ENCODE measurements at places on chromosomes 2 and 18.

- no peak for DNase-seq
These were observed 1.5 kb upstream of the RRM2 start for GRCh38 chr2:10120877-10121574.

GRCh38 chr2:26126074-26126473 lies 46.8 kb upstream of the GAREM2 start:
- DNase-seq: no peak

GRCh38 chr18:13361431-13361830 lies 142.9 kb downstream of the LDLRAD4 start:
- DNase-seq: no peak

DNA sequence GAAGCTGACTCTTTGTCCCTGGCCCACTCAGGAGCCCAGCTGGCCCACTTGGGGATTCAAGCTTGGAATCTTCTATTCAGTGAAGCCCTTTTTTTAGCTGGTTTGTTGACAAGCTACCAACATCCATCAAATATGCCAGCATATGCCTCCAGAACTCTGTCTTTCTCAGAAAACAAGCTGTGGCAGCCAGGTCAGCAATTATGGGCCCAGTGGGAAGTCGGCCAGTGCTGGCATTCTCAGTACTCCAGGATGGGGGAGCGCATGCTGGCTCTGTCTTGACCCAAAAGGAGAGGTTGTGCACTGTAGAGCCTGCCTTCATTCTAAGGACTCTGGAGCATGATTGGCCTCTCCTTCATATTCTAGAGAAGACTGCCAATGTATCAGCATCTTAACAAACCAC lies 401.5 kb downstream of the CNTNAP5 start:
- no peak for DNase-seq

DNA sequence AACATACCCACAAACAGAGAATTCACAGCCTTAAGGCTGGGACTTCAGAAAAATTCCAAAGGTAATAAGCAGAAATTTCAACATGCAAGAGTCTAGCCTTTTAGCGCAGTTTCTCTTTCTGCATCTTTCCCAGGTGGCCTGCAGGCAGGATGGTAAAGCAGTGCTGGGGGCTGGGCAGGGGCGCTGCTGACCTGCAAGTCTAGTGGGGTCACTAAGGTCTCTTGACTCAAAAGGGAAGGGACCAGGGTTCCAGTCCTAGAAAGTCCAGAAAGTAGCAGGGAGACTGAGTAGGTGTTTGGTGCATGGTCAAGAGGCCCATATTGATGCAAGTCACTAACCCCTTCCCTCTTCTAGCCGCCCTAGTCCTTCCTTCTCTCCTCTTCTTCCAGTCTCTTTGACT lies 169.2 kb downstream of the TGIF1 start:
- DNase-seq: no peak

DNA sequence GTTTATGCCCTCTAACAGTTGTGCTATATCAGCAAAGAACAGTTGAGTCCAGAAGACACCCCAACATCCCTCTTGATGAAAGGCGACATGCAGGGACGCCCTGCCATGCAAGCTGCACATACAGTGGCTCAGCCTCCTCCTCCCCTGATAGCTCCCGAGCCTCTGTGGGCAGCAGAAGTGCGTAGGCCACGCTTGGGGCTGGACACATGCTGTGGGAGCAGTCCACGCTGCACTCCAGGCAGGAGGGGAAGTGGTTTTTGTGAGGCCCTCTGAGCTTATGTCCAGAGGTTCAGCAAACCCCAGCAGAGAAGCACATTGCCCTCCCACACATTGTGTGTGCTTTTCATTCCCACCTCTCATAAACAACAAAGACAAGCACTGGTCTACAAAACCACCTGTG lies 162.1 kb downstream of the SEPTIN10 start:
- DNase-seq: no peak

DNA sequence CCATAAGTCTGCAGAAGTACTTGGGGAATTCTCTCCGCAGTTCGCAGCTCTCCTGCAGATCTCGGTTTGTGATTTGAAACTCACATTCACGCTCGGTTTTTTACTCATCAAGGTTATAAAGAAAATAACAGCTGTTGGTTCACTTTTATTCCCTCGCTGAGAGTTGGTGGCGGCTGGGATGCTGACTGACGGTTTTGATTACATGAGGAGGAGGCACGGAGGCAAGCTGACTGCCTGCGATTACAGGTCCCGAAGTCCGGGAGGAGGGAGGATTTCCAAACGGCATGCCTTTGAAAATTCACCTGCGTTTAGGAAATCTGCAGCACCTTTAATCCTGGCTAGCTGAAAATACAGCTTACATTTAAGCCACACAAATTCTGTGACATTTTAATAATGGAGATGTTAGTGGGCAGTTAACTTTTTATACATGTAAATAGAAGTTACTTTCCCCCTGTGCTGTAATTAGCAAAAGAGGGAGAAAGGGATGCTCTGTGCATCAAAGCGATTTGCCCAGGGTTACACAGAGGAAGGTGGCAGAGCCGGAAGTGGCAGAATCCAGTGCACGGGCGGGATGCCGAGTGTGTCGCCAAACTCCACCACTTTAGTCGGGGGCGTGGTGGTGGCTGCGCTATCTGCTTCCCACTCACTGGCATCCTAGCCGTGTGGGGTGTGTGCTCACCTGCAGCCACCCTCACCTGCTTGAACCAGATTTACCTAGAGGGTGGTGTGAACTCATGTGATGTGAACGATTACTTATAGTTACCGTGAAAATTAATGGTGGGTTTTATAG lies 14.7 kb downstream of the AGAP1 start:
- no peak for DNase-seq

DNA sequence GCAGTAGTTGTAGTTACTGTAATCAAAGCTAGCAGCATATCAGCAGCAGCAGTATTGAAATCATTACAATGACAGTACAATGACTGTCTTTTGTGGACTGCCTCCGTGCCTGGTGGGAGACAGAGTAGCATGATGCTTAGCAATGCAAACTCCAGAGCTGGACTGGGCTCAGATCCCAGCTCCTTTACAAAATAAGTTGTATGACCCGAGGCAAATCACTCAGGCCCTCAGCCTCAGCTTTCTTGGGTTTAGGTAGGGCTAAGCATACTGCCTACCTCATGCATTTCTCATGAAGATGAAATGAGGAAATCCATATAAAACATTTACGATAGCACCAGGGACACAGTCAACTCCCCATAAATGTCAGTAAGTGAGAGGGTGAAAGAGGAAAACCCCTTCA lies 170.7 kb downstream of the TTC32 start:
- no peak for DNase-seq

DNA sequence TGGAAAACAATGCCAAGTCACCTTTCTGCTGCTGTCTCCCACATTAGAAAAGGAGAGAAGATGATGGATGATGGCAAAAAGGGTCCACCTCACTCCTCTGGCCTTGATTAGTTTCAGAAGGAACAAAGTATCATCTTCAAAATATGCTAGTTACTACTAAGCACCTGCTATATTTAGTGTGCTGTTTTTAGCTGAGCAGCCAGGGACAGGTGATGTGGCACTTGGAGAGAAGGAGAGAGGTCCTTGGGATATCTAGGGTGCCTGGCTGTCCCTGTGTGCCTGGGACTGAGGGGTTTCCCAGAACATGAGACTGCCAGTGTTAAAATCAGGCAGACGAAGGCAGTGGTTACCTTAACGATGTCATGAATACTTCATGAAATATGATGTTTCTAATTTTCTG lies 235.5 kb upstream of the NT5C1B start:
- DNase-seq: no peak

GRCh38 chr2:128410758-128411215 lies 92.1 kb upstream of the HS6ST1 start:
- DNase-seq: no peak

- DNase-seq: no peak
These were observed 30.0 kb upstream of the ATP6V1B1 start for GRCh38 chr2:70905443-70906421.

DNA sequence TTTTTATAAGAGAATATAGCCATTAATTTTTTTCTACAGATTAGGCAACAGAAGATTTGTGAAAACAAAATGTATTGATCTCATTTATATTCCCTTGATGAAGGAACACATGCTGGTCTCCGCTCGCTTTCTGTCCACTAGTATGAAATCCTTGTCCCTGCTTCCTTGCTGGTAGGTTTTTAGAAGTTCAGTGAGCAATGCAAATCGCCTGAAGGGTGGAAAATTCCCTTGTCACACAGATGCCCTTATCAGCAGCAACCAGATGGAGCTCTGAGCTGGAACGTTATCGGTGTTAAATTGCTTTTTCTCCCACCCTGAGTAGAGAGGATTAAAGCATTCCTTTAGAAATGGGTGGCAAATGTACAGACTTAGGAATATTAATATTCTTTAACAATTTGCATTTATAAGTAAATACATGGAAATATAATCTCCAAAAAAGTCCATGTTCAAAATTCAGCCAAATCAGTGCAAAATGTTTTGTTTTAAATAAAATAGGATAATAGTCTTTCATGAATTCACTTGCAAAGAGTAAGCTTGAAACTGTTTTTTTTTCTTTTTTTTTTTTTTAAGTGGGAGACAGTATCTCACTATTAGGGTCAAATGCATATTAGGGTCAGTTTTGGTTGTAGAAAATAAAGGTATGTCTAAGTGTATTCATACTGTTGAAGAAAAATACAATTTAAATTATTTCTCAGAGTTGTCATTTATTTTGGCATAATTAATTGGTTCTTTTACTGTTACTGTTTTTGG lies 164.0 kb upstream of the MYO3B start:
- no peak for DNase-seq

GRCh38 chr2:31078579-31079105 lies 59.6 kb downstream of the GALNT14 start:
- no peak for DNase-seq

DNA sequence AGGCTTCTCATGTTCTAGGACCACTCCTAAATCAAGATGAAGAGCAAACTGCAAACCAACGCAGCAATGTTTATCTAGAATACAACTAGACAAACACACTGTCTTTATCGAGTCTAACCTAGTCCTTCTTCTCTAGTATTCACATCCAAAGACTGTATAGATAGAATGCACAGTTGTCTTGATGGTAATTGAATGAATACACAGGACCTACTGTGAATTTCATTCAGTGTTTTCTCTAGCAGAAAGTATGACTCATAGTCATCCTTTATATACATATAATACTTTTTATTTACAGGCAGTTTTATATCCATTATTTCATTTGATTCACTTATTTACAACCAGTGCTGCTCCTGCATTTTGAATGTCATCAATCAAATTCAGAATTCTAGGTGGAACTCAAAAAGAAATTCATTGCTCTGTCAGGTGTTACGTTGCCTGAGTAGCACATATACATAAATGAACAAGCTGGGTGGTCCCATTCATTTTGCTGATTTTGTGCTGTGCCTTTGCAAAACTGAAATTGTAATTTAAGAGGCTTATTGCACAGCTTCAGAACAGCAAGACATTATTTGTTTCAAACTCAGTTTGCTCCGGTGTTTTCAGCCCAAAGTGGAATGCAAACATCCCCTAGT lies 374.8 kb downstream of the EPHA4 start:
- no peak for DNase-seq

Measured in stimulated activated CD8-positive, alpha-beta memory T cell treated with anti-CD3 and anti-CD28 coated beads, Interleukin-7, amount 100 ng/mL, for 1 hour (primary cell).